ENCODE measurements at places on chromosomes 12 and 14.

- DNase-seq, result no peak
Measured at GRCh38 chr12:100574187-100575074, 947 bp downstream of the GAS2L3 start.

DNA sequence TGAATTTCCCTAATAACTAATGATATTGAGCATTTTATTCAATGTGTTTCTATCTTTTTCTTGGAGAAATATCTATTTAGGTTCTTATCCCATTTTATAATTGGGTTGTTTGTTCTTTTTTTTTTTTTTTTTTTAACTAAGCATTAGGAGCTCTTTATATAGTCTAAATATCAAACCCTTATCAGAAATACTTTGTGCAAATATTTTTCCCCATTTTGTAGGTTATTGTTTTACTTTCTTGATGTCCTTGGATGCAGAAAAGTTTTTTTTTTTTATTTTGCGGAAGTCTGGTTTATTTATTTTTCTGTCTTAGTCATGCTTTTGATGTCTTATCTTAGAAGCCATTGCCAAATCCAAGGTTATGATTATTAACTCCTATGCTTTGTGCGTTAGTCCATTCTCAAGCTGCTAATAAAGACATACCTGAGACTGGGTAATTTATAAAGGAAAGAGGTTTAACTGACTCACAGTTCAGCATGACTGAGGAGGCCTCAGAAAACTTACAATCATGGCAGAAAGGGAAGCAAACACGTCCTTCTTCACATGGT lies 434.3 kb upstream of the TBX3 start:
- no peak for DNase-seq

GRCh38 chr14:92774572-92774971 lies 19.5 kb upstream of the GOLGA5 start:
- DNase-seq, result no peak

DNA sequence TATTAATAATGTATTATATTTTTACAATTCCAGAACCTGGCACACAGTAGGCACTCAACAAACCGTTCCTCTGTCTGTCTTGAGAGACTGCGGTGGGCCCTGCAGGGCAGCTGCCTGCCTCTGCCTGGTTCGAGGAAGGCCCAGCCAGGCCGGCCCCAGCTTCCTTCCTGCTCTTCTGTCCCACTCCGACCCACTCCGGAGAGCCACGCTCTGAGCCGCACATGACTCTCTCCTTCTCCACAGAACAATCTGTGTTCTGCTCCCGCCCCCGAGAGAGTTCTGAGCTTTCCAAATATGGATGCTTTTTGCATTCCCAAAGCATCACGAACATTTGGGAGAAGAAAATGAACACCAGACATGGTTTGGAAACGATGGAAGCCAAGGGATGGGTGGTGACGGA lies 57.3 kb downstream of the TTC7B start:
- no peak for DNase-seq

DNA sequence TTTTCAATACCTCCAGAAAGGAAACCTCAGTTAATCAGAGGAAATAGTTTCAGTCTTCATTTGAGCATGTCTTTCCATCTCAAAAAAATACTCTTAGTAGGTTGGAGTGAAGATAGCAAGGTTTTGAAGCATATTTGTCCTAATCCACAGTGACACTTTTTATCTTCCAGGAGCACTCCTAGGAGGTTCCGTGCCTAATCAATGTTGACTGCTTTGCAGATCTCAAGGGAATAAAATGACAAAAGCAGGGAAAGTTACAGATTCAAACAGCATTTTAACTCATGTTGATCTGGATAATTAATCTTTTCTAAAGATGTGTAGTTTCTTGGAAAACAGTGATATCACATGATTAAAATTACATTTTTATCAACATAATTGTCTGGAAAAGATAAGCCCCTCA lies 213.9 kb downstream of the ANO6 start:
- DNase-seq, result no peak

DNA sequence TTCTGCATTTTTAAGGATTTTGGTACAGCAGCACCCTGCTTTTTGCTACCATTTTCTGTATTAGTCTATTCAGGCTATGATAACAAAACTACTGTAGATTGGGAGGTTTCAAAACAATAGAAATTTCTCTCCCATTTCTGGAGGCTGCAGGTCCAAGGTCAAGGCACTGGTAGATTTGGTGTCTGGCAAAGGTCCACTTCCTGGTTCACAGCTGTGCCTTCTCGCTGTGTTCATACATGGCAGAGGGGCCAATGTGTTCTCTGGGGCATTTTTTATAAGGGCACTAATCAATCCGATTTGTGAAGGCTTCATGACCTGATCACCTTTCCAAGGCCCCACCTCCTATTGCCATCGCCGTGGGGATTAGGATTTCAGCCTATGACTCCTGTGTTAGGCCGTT lies 268.1 kb upstream of the RTL1 start:
- DNase-seq, result no peak

- no peak for DNase-seq
Measured at GRCh38 chr12:60144395-60144794, 548.6 kb downstream of the SLC16A7 start.

DNA sequence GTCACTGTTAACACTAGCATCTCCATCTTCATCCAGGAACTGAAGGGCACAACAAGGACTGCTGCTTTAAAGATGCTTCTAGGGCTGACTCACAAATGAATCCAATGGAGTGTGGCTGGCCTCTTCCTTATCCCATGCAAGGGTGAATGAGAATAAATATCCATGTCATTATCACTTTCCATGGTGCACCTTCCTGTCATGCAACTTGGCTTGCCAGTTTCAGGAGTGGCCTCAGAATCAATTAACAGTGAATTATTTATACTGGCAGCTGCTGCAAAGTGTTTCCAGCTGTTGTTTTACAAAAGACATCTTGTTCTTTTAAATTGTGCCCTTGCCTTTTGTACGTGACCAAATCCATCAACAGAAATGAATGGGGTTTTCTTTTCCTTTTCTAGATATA lies 499.3 kb upstream of the TMEM132C start:
- DNase-seq, result no peak

DNA sequence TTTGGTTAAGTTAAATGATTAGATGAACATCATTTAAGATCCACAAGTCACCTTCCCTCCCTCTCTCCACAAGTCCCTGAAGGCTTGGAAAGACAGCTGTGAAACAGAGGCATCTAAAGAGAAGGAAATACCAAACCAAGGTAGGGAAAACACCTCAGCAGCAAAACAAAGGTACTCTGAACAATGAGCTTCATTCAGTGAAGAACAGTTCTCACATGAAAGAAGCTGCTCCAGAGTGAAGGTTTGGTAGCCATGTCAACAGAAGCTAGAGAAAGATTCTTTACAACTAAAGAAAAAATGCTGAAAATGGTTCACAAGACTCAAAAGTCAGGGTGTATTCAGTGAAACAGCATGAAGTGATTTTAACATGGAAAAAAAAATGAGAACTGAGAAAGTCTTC lies 69.4 kb downstream of the FGD6 start:
- DNase-seq, result no peak
